Activated T-cell treated with anti-CD3 and anti-CD28 coated beads for 24 hours (primary cell): ENCODE measurements at places on chromosomes 2 and 18.

DNA sequence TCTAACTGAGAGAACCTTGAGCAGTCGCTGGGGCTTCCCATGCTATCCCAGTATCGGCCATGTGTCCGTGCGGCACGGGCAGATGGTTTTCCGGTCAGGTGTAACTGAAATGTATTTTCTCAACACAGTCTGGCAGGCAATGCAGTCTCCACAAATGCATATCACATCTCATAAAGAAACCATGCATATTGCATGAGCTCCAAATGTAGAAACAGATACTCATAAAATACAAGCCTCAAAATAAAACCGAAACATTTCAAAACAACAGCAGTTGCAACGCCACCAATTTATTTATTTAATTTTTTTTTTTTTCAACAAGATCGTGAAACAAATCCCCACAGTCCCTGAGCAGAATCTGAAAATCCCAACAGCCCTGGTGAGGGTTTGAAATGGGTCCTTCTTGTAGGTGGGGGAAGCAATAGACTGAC is 299.4 kb downstream of the LPIN1 start:
- DNase-seq: no peak

GRCh38 chr2:19224486-19224885 is 133.9 kb downstream of the OSR1 start:
- DNase-seq: no peak

DNA sequence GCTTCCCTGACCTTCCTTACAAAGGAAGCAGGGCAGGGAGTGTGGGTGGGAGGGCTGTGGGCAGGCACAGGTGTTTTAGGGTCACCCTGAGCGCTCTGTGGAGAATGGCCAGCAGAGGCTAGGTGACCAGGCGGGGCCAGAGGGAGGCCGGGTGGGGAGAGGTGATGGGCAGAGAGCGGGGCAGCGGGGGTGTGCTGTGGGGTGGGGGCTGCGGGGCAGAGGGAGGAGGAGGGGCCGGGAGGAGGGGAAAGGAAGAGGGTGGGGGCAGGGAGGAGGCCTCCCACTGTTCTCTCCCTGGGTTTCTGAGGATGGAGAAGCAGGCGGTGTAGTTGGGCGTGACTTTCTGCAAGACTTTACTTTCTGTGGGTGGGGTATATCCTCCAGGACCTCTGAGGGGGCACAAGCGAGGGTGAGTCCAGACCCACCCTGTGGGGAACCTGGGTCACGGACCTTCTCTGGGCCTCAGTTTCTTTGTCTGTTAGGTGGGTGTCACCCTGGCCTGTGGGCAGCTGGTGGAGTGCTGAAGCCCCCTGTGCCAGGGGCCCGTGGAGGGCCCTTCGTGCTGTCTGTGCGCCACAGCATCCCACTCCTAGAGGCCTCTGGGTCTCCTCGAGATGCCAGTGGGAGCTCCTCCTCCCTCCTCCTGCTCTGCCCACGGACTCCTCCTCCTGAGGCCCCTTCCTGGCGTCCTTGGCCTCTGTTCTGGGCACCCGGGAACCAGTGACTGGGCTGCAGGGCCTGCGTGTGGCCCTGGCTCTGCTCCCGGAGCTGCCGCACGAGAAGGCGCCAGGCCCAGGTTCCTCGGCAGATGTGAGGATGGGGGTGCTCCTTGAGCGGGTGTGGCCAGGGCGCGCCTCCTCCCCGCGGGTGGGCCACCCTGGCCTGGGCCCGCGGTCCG is 6.3 kb upstream of the NEU4 start:
- no peak for DNase-seq

GRCh38 chr18:37720663-37721062 is 155.1 kb upstream of the CELF4 start:
- no peak for DNase-seq

DNA sequence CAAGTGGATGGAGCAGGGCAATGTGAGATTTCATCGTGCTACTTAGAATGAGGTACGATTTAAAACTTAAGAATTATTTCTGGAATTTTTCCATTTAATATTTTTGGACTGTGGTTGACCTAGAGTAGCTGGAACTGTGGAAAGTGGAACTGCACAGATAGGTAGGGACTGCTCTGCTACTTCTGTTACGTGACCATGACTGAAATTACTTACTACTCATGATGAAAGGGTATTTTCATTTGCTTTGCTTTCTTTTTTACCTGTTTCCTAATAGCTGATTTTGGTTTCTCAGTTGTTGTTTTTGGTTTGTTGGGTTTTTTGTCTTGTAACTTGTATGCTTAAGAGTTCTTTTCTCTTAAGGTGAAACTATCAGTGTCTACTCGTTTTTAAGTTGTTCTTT is 11.4 kb downstream of the UBE2E3 start:
- no peak for DNase-seq

DNA sequence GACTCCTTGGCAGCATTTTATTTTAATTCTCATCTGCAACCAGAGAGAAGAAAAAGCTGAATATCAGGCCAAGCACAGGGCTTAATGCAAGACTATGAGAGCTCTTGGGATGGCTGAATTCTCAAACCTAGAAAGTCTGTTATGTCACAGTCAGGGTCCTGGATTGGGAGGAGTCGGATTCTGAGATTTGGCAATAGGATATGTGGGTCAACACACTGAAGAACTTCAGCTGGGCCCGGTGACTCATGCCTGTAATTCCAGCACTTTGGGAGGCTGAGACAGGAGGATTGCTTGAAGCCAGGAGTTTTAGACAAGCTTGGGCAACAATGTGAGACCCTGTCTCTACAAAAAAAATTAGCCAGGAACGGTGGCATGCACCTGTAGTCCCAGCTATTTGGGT is 102.4 kb downstream of the COL3A1 start:
- DNase-seq: no peak

GRCh38 chr2:172813314-172813888 is 77.8 kb downstream of the RAPGEF4 start:
- no peak for DNase-seq

- no peak for DNase-seq
These were observed 46.1 kb upstream of the TBC1D8 start for GRCh38 chr2:101197215-101197745.

DNA sequence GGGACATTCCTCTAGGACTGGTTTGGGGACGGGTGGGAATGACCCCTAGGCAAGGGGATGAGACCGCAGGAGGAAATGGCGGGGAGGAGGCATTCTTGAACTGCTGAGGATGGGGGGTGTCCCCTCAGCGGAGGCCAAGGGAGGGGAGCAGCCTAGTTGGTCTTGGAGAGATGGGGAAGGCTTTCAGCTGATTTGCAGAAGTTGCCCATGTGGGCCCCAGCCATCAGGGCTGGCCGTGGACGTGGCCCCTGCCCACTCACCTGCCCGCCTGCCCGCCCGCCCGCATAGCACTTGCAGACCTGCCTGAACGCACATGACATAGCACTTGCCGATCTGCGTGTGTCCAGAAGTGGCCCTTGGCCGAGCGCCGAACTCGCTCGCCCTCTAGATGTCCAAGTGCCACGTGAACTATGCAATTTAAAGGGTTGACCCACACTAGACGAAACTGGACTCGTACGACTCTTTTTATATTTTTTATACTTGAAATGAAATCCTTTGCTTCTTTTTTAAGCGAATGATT is 4.9 kb downstream of the INHBB start:
- no peak for DNase-seq

DNA sequence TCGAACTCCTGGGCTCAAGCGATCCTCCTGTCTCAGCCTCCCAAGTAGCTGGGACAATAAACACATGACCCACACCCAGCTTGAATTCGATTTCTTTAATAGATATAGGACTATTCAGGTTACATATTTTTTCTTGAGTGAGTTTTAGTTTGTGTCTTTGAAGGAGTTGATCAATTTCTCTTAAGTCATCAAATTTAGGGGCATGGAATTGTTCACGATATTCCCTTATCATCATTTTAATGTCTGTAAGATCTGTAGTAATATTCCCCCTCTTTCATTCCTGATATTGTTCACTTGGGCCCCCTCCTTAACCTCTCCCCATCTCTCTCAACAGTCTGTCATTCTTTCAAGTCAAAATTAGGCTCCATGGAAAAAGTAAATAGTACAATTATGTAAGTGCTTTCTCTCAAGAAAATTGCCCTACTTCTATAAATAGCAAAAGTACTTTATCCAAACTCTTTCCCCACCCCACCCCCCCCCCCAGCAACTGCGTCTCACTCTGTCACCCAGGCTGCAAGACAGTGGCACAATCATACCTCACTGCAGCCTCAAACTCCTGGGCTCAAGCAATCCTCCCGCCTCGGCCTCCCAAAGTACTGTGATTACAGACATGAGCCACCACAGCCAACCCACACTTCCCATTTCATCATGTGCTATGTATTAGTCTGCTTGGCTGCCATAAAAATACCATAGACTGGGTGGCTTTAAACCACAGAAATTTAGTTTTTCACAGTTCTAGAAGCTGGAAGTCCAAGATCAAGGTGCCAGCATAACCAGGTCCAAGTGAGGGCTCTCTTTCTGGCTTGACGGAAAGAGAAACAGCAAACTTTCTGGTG is 20.1 kb downstream of the WDR33 start:
- no peak for DNase-seq

DNA sequence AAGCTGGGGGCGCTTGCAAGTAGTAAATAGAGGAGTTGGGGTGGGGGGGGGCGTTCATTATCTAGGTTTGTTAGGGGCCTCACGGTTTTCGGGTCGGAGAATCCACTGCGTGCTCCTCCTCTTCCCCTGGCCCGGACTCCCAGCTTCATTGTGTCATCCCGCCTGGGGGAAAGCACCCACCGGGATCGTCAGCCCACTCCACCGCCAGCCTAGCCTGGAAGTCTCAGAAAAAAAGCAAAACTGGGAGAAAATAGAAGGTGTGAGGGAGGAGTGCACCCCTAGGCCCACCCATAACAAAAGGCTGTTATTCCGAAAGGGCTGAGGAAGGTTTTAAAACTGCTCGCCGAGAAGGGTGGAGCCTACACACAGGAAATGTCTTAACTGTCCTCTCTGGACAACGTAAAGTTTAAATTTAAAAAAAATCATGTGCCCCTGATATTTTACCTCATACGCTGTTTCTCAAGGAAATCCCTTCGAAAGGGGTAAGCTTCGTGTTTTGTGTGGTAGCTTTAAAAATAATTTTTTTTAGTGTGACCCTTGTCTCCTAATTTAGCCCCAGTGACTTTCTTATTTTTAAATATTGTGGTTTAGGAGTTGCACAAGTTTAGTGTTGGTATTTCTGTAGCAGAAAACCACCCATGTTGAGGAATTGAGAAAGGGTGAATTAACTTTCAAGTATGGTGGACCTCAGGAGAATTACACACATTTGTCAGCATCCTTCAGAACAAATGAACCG is 104.2 kb downstream of the SPTBN1 start:
- DNase-seq: no peak

GRCh38 chr2:23939987-23940717 is at the start of gene UBXN2A:
UBXN2A (plus strand) TSS chr2:23940463; CDS start chr2:23958315, 17,852 bp downstream.
- peak; percentile 61 for DNase-seq

DNA sequence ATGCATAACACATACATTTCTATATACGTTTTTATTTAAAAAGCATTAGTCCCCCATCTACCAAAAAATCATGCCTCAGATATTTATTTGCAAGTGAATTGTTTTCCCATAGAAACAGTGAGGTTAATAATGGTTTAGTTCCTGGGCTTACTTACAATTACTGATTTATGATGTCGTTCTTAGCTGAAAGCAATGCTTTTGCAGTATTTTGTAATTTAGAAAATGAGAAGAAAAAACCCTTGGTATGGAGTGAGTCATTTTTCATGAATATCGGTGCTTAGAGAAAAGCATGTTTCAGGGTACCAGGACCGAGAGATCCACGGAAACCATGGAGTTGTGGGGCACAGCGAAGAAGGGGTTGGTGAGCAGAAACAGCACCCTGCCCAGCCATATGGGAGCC is 12.0 kb upstream of the CDK15 start:
- DNase-seq: no peak

GRCh38 chr18:22408059-22408458 is 9.7 kb downstream of the CTAGE1 start:
- DNase-seq: no peak

DNA sequence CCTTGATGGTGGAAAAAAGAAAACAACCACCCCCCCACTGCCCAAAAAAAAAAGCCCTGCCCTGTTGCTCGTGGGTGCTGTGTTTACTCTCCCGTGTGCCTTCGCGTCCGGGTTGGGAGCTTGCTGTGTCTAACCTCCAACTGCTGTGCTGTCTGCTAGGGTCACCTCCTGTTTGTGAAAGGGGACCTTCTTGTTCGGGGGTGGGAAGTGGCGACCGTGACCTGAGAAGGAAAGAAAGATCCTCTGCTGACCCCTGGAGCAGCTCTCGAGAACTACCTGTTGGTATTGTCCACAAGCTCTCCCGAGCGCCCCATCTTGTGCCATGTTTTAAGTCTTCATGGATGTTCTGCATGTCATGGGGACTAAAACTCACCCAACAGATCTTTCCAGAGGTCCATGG is 28.0 kb downstream of the MAL start:
- DNase-seq: no peak

DNA sequence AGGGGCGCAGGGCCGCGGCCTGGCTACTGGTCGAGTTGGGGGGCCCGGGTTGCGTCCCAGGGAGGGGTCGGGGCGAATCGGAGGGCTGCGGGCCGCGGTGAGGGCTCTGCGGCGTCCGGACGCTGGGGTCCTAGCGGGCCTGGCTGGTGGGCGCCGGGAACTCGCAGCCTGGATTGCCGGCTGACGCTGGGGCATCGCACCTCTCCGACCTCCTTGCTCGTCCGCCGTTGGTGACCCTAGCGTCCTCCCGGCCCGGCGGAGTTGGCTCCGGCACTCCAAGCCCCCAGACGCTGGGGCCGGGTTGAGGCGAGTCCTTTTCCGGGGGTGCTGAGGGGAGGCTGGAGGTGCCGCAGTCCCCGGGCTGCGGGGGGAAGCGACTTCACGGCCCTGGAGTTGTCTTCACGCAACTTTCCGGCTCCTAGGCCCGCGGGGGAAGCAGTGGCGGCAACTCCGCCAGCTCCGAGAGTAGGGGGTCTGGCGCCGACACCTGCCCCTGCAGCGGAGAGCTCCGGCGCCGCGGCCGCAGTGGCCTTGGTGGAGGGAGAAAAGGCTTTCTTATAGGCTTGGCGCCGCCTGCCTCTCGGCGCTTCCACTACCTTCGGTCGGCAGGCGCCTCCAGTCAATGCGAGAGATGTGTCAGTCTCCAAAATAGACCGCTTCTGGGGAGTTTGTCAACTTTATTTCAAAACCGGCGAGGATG is 70.3 kb downstream of the HAUS1 start:
- peak; percentile 32 for DNase-seq

DNA sequence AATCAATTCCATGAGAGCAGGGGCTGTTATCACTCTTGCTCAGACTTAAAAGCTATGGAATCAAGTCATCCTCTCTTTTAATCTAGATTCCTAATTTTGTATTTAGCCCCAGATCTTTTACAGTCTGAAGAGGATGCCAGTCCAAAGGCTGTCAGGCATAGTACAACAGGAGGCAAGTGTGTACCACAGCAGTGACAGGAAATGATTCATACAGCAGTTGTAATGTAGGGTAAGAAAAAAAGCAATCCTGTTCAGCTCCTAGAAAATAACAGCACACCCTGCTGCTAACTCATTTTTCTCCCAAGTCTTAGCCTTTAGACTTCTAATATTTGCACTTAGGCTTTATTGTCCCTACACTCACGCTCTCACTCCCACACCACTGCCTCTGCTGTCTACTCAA is 127.8 kb upstream of the SYT4 start:
- no peak for DNase-seq
